Muscle of back (tissue), 13 donors: ENCODE measurements at places on chromosomes 6 and 20.

DNA sequence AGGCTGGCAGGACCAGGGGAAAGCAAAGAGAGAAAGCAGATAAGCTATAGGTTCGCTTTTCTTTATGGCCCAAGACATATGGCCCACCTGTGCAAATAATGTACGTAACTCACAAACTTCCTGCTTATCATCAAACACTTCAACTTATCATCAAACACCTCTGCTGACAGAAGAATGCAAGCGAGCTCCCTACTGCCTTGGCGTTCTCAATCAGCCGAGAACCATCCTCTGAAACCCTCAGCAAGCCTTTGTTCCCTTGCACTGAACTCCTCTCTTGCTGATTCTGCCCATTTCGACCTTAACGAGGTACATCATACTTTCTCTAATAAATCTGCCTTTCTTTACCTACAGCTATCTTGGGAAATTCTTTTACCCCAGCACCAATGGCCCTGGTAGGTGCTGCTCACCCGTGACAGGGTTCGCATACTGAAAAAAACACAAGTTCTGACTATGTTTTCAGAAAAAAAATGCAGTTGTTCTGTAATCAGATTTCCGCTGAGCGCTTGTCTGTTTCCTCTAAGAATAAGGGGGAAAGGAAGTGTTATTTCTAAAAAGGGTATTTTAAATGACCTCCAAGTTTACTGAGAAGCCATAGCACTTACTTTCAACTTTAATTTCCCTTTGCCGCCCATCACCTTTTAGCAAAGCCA lies 28.3 kb downstream of the SERPINB6 start:
- no peak for DNase-seq

DNA sequence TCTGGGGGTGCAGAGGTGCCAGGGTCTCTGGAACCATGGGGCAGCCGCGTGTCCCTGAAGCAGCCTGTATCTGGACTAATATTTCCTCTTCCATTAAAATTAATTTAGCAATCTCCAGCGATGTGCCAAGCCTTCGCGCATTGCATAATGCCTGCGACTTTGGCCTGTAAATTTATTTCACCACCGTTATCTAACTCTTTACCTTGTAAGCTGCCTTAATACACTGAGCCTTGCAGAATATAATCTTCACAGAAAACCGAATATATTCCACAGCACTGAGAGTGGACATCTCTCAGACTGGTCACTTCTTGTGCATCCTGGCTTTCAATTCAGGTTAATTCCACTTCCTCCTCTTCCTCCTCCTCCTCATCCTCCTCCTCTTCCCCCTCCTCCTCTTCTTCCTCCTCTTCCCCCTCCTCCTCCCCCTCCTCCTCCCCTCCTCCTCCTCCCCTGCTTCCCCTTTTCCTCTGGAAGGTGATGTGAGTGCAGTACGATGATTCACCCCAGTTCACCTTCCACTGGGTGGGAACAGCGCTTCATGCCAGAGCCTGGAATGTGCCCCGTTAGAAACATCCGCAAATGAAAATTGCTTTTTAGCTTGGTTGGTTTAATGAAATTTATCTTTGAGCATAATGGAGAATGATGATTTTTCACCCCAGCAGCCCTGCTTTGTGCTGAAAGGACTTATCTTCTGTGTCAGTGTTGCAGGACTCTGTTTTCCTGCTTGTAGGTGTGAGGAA lies 101.4 kb downstream of the CDH4 start:
- DNase-seq: peak; percentile 8

DNA sequence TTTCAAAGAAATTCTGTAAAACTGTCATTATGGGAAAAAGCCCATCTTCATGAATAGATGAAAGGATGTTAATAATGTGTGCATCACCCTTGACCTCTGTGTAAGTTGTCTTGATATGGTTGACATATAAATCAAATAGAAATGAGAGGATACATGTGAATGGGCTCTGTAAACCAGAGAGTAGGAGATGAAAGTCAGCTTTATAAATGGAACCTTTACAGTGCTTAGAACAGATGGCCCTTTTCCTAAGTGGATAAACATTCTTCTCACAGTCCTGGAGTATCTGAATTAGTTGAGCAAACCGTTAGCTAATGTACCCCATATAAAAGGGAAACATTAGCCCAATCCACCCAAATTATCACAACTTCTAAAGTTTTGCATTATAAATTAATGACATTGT lies 57.5 kb downstream of the MYLK4 start:
- no peak for DNase-seq

- no peak for DNase-seq
Measured at GRCh38 chr6:44485601-44486401, 98.3 kb downstream of the CDC5L start.

DNA sequence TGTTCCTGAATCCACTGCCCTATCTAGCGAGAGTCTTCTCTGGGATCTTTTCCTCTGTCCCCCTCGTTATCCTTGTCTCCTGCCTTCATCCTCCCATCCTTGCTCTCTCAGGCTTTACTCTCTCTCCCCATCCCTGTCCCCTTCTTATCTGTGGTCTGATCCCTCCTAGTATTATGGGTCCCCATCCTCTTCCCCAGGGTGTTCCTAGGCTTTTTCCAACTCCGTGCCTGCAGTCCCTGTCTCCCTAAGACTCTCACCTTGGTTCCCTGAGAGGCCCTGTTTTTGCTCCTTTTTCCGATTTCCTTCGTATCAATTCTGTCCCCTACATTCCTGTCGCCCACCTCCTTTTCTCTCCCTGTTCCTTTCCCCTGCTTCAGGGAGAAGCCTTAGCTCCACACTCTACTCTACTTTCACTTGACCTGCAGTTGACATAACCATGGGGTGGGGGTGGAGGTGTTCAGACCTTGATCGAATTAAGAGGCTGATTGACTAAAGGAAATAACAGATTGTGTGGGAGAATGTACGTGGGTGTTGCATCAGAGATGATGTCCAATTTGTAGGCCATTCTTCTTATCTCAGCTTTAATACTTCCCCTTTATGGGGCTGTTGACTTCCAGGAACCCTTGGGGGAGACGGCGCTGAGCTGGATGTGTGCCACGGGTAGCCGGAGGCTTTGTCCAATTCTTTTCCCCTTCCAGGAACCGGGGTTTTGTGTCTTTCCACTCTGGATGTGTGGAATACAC lies 905 bp downstream of the PPARD start:
- peak; percentile 69 for DNase-seq

DNA sequence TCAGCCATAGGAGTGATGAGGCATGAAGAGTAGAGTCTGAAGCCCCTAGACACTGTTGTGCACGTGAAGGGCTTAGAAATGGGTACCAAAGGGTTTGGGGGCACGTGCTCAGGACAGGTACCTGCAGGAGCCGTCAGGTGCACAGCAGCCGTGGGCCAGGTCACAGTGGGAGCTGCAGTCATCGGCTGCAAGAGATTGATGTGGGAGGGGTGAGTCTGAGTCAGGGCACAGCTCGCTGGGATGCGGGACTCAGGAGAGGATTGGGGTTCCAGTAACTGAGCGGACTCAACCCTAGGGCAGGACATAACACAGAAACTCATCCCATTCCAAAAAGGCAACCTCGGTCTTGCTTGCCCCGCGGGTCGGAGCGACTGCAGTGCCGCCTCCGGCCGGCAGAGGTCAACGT lies 1.1 kb downstream of the DLK2 start:
- no peak for DNase-seq

- DNase-seq: no peak
Measured at GRCh38 chr6:81962198-81962597, 209.7 kb upstream of the TENT5A start.
